ENCODE measurements at places on chromosomes 11 and 22.

- peak; percentile 86 for DNase-seq
Observed at GRCh38 chr22:37242395-37242918, 1.6 kb downstream of the RAC2 start.

GRCh38 chr22:39289975-39290720, 29.3 kb downstream of the RPL3 start:
- no peak for DNase-seq

- DNase-seq, result no peak
Observed at GRCh38 chr11:75421035-75421602, 11.9 kb downstream of the KLHL35 start.

DNA sequence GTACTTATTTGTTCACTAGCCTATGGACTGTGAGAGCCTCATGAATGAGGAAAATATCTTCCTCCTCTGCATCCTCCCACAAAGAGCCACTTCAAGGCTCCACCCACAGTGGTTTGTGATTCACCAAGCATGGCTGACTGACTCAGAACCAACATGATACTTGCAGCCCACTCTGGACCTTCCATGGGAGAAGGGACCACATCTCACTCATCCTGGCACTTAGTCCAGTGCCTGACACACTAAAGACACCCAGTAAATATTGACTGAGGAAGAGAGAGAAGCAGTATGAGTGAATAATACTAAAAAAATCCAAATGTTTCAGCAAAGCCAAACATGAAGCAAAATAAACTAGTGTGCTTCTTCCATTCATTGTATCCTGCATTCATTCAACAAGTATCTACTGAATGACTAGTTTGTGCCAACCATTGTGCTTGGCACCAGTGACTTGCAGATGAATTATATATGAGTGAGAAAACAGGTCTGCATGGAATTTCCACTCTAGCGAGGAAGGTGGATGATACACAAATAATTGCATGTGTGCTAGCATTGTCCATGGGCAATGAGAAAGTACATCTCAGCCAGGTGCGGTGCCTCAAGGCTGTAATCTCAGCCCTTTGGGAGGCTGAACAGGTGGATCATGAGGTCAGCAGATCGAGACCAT, 54.9 kb upstream of the BLID start:
- DNase-seq, result no peak

GRCh38 chr11:71388637-71389235, 59.5 kb downstream of the DHCR7 start:
- no peak for DNase-seq

DNA sequence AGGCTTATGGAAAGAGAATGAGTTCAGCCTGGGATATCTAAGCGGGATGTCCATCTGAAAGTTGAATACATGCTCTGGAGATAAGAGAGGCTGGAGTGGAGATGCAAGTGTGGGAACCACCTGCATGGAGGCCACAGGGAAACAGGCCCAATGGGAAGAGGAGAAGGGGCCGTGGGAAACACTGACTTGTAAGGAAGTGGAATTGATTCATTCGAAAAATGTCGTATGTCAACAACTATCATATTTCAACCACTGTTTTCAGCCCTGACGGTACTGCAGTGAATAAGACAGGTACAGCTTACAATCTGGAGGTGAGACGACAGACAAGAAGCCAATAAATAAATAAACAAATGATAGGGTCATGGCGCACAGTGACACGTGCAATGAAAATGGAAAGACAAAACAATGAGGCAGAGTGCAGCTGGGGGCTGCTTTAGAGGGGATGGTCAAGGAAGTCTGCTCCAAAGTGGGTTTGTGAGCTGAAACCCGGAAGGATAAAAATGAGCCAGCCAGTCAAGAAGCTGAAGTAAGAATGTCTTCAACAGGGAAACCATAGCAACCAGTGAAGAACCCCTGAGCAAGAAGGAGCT, 35.9 kb downstream of the EFCAB6 start:
- DNase-seq, result no peak

DNA sequence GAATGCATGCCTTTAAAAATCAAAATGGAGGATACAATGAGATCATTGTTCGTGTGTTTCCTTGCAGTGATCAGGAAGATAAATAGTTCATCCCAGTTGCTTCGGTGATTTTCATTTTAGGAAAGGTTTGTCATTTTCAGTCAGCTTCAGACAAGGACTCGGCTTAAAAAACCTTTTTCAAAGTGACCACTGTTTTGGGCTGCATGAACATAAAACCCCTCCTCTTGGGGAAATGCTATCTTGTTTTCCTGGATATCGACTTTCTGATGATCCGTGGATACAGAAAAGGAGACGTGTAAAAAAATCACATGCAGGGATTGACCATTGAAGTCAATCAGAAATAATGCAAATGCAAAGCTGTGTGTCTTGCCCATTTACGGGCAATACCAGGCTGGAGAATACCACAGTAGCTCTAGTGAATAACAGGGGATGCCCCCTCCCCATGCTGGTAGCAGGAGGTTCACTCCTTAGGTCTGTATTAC, 146.8 kb downstream of the MAML2 start:
- no peak for DNase-seq

GRCh38 chr22:36636916-36637315, 66.6 kb downstream of the CACNG2 start:
- no peak for DNase-seq

GRCh38 chr11:77046060-77046501, 11.9 kb downstream of the B3GNT6 start:
- peak; percentile 40 for DNase-seq

DNA sequence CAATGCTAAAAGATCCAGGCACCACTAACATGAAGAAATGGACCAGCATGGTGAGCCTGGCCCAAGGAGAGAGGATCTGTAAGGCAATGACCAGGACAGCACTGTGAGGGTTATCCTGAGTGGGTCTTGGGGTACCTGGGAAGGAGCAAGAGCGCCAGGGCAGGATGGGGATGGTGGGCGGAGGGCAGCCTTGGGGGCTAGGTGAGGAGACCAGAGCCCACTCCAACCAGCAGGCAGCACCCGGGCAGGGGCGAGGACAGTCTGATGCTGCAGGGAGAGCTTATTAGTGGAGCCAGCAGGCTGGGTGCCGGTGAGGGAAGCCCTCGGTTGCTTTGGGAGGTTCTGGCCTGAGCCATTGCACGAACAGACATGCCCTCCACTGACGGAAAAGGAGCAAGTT, 10.7 kb upstream of the NAP1L4 start:
- DNase-seq, result no peak

Measured in stimulated activated CD8-positive, alpha-beta memory T cell treated with anti-CD3 and anti-CD28 coated beads, Interleukin-4, amount 100 ng/mL, for 24 hours (primary cell).